GM12865 (cell line): ENCODE measurements at places on chromosomes 12 and 14.

DNA sequence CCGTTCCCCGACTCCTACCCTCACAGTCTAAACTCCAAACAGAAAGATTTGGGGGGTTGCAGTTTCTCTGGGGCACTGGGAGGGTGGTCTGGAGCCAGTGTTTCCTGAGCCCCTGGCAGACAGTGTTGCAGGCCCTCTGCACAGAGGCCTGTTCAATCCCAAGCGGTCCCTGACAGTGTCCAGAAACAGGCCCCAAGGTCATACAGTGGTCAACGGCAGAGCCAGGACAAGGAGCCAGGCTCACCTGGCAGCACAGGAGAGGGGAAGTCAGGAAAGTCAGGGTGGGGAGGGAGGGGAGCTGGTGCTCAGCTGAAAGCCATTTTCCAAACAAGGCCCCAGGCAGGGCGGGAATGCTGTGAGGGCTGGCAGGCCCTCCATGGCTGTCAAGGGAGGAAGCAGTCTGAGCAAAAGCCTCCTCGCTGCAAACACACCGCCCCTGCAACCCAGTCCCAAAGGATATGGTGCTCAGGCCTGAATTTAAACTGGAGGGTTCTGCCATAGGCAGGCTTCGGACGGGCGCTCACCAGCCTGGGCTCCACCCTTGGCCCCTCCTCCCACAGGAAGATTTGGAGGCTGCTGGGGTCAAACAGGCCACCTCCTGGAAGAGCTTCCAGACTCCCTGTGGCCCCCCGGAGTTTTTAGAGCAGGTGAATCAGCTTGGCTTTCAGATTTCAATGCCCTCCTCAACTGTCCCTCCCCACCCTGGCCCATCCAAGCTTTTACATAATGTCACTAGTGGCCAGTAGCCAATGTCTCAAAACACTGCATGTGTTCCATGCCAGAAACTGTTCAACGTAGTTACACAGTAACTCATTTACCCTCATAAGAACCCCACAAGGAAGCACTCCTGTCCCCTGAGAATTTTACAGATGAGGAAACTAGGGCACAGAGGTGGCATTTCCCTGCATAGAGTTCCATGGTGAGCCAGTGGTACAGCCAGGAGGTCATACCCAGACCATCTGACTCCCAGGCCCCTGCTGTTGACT is 41.5 kb downstream of the CHGA start:
- DNase-seq, result no peak

DNA sequence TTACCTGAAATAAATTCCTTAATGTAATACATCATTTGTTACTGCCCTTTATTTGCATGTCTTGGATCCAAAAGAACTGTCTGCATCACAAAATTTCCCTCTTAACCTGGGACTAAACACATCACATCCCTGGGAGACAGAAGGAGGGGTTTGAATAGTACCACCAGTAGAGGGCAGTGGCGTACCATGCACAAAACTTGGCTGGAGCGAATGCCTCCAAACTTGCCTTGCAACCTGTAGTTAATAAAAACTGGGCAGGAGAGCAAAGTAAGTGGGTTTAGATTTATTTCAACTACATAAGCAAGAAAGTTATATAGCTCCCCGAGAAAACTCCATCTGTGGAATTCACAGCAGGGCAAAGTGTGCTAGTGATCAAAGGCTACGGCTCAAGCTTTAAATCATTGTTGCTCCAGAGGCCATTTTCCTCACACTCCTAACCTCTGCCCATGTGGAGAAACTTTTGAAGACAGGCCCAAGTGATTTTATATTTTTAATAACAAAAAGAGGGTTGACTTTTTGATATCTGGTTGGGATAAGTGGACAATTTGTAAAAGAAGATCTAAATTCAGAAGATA is 1176.7 kb upstream of the SEL1L start:
- DNase-seq, result peak; percentile 55

GRCh38 chr12:24778486-24779304 is 170.2 kb downstream of the BCAT1 start:
- peak; percentile 66 for DNase-seq

DNA sequence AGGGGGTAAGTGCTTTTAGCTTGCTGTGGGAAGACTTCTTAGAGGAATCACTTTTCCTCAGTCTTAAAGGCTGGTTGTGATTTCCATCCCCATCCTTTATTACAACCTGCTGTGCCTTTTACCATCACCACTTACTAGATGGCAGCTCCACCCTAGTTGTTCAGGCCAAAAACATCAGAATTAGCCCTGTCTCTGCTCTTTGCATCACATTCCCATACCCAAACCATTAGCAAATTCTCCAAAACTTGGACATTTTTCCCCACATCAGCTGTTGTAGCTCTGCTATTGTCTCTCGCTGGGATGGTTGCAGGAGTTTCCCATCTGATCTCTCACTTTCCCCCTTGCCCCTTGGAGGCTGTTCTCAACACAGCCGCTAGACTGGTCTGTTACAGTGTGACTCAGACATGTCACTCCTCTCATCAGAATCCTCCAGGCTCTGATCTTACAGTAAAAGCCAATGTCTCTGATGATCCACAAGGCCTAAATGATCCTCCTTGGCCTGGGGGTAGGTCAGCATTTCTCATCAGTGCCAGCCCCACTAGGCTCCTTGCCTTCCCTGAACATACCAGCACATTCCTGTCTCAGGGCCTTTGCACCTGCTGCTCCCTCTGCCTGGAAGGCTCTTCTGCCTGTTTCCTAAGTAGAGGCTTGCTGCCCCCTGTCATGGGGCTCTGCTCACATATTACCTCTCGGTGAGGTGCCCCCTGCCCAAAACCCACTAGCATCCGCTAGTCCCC is 102.5 kb downstream of the BEGAIN start:
- no peak for DNase-seq

DNA sequence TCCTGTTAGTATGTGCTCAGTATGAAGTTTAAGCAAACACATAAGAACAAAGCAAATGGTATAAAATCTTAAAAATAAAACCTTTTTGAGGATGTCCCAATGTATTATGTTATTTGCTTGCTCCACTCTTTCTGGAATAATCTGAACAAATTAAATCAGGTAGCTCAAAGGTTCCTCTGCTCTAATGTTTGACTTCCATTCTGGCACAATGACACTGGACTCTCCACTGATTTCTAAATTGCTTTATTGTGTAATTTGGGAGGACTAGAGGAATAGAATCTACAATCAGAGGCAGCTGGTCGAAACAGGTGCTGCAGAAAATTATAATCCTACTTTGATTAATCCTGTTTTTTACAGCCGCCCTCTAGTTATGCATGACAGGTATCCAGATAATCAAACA is 523.7 kb upstream of the FOXG1 start:
- no peak for DNase-seq

GRCh38 chr14:29463727-29464395 is 463.8 kb downstream of the PRKD1 start:
- no peak for DNase-seq

DNA sequence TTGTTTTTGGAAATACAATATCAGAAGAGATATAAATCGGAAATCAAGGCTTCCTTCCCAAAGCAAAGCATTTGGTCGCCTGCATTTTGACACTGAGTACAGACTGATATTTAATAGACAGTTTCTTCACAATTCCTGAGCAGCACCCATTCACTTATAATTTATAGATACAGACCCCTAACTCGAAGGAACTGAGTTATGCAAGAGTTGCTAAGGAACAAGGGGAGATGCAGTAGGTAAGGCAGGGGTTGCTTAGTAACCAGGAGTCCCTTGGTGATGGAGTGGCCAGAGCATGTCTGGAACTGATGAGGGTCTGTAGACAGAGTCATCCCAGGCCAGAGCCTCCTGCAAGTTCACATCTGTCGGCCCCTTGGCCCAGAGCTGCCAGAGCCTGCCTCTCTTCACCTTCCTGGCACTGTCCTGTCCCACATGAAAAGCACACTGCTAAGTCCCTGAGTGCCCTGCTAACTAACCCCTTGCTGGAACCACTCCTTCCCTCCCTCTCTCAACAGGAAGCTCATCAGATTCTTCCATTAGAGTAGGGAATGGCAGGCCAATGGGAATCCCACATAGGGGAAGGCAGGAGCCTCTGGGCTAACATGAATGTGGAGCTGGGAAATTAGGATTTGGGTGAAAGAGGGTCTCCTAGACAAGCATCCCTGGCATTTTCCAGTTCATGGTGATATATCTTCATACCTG is 3.6 kb upstream of the DHRS2 start:
- DNase-seq, result no peak

- DNase-seq, result no peak
Observed at GRCh38 chr14:76765461-76765931, 4.2 kb downstream of the VASH1 start.

GRCh38 chr14:51209457-51209856 is 30.6 kb upstream of the TMX1 start:
- peak; percentile 17 for DNase-seq

DNA sequence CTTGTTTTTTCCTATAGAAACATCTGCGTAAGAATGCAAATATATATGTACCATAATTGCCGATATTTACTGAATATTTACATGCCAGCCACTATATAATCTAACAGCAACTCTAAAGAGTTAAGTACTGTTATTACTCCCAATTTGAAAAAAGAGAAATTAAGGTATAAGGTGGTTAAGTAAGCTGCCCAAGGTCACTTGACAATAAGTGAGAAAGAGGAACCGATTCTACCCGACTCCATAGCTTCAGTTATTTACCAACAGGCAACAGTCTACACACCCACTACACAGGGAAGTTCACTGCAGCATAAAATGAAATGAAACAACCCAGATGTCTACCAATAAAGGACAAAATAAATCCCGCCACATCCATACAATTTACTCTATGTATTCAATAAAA is 1.1 kb downstream of the MIS18BP1 start:
- peak; percentile 89 for DNase-seq

GRCh38 chr14:23112359-23113178 is 6.5 kb downstream of the CEBPE start:
- no peak for DNase-seq

- no peak for DNase-seq
Observed at GRCh38 chr12:49487605-49488004, 51.2 kb upstream of the KCNH3 start.

DNA sequence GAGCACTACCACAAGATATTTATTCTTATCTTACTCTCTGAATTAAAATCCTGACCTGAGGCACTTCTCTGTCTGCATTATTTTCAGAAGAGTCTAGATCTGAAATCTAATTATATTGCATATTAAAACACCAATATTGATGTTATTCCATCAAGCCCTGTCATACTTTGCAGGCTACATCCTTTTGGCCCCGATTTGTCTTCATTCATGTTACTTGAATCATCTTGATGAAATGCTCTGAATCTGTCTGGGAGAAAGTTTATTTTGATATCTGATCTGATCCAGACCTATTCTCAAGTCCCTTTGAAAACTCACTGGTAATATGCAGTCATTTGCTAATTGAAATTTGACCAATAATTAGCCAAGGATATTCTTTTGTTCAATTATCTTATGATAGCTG is 79.9 kb downstream of the BBS10 start:
- no peak for DNase-seq

DNA sequence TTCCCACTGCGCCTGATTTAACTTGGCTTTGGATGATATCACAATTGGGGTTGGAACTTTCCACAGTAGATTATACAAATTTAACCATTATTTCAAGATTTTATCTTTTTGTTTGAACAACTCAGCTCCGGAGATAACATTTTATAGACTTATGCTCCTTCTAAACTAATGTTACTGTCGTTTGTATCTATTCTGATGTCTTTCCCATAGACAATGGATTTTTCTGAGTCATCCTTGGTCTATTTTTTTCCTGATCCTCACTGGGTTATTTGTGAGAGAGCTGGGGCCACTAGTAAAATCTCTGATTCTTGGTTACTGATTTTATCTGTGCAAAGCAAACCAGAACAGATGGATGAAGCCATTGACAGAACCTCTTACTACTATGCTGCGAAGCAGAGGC is 175.1 kb downstream of the SLC38A4 start:
- no peak for DNase-seq

GRCh38 chr12:115942346-115942745 is 335.1 kb downstream of the MED13L start:
- no peak for DNase-seq

DNA sequence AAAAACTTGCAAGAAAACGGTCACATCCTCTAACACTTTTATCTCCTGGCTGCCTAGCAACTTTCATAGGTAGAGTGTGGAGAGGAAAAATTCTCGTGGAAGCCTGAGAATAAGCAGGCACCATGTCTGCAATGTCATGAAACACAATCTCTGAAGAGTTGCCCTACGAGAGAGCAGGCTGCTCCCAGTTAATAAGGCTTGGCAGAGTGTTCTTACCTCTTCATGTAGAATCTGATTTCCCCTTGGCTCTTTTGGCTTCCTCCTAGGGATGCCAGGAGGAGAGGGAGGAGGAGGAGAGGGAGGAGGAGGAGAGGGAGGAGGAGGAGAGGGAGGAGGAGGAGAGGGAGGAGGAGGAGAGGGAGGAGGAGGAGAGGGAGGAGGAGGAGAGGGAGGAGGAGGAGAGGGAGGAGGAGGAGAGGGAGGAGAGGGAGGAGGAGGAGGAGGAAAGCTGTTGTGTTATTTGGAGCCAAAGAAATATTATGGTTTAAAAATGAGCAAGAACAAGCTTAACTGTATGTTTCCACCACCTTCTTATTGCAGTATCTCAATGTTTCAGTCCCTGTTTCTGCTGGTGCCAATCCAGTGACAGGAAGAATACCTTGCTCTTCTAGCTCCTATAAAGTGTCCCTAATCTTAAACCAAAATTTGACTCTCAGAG is 52.9 kb downstream of the EGLN3 start:
- no peak for DNase-seq

DNA sequence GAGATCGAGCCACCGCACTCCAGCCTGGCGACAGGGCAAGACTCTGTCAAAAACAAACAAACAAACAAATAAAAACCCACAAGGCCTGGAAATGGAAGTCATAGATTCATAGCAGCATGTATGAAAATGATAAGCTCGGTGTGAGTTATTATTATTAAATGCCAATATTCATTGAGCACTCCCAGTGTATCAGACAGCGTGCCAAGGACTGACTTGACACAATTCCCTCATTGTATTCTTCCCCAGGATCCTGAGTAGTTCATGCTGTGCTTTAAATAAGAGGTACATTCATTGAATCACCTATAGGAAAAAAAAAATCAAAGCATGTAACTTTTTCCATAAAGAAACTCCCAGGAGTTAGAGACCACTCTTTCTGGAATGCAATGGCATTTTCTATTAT is 12.6 kb upstream of the RFLNA start:
- no peak for DNase-seq
